ENCODE measurements at places on chromosomes 1 and 21. TPM values are rescaled to one million over a fixed set of nuclear protein-coding genes. Genes with fewer than 3 reads are reported as not detected.

DNA sequence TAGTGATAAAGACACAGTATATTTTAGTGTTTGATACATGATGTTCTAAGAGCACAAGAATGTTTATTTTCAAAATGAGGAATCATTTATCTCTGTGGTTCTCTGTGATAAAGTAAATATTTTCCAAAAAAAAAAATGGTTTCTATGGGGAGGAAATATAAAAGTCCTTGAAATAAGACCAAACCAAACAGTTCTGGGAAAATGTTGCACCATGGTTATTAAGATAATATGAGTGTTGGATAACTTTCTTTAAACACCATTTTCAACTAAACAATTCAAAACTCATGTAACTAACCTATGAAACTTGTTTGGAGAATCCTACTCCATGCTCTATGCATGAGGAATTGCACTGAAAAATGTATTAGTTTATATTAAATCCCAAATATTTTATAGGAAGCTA, 184.6 kb downstream of the KCNT2 start:
- no peak for DNase-seq

DNA sequence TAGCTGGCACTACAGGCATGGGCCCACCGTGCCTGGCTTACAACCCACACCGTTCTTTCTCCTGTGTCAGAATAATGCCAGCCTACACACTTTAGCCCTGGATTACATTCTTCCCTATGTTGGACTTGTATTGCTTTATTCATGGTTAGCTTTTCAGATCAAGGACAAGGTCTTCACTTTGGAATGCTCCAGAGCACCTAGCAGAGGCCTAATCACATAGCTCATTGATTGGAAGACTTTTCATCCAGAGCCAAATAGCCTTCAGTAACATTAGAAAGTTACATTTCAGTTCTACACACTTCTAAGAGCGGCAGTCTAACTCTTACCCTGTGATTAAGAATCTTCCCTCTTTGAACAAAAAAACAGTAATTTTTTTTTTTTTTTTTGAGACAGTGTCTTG, 29.4 kb upstream of the ZFYVE9 start:
- DNase-seq = no peak

DNA sequence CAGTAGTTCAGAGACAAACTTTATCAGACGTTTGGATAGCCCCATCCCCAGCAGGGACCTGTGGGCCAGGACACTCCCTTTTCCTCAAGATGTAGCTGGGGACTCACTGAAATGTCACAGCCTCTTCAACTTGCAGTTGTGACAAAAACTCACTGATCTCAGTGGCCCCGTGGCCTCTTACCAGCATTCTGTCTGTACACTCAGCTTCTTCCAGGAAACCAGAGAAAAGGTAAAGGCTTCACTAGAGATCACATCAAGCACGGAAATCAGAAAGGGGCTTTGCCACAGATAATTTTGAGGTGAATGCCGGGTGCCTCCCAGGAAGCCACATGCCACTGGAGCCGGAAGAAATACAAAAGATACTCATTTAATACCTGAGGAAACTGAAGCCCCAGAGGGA, 122.2 kb downstream of the CCDC185 start:
- DNase-seq = no peak

DNA sequence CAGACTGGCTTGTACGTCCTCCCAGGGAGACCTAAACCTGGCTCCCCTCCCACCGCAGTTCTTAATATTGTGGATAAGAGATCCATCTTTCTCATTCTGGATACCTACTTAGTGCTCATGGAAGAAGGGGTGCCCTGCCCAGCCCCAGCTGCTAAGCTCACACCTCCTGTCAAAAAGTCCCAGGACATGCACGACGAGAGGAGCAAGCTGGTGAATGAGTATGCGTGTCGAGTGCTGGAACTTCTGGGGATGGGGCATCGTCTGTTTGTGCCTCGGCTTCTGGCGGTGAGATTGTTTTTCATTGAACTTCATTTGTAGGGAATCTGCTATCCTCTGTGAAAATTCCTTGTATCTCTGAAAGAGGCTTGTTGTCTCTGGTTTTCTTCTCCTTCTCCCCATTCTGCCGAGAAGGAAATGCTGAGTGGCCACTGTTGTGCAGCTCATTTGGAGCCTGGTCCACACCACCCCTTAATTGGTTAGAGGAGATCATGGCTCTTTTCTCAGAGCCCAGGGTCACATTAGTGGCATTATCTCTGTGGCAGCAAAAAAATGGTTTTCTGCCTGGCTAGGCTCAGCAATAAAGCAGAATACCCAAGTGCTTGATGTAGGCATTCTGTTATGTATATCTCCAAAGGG, 199.4 kb upstream of the CACYBP start:
- peak; percentile 8 for DNase-seq

DNA sequence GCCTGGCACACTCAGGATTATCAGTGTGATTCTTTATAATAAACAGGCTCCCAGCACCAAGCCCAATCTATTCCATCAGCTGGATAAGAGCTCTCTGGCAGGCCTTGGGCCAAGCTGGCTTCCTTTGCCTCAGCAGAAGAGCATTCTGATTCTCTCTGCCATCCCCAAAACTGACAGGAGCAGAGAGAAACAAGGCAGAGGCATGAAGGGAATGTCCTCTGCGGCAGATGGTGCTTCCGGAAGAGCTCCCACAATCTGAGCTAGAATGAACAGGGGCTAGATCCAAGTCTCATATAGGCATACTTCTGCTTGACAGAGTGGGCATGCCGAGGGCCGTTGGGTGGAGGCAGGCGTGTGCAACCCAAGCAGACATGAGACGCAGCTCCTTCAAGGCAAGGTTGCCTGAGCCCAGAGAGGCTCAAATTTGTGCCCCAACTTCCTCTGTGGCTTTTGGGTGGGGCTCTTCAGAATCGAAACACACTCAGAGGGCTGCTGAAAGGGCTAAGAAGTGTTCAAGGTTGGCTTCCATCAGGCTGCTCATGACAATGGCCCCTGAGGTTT, 4.0 kb downstream of the CAPN2 start:
- no peak for DNase-seq

DNA sequence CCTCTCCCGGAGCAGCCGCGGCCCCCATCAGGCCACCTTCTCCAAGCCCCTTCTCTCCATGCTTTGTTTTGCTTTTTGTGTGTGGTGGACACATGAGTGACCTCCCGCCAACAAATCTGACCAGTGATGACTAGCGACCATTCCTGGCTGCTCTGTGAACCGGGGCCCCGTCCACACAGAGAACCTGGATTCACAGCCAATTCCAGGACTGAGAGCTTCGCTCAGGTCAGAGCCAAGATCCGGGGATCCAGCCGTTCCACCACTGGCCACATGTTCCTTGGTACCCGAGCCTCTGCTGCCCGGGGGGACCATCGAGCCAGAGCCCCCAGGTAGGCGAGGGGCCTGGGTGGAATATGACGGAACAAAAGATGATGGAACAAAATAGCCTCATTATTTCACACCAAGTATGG, 46.7 kb upstream of the COL18A1 start:
- DNase-seq = no peak

DNA sequence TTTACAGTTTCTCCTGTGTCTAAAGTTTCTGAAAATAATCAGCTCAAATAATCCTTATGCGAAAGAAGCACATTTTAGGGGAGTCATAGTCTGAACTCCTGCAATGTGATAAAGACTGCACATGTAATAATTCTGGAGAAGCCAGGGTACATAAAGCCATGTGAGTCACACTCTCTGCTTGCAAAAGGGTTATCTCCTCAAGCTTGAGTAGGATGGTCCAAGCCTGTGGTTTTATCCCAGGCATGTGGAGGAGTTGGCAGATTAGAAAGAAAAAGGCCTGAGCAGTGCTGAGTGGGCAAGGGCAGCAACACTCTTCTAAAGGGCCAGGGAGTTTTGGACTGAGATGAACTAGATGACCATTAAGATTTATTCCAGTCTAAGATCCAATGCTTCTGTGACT, 220.4 kb downstream of the RHOU start:
- no peak for DNase-seq

Gene APOBEC4
- total RNA-seq = not detected

Gene TTF2
- total RNA-seq = 7.8 TPM

Gene TMEM82
- not detected for total RNA-seq

Gene C1orf53
- total RNA-seq = 2.1 TPM

Gene LCE1E
- total RNA-seq = not detected

Gene FAM72C
- 0.52 TPM for total RNA-seq

Gene CELA3A
- total RNA-seq = 37,316 TPM
